ENCODE measurements at places on chromosomes 2 and 18.

DNA sequence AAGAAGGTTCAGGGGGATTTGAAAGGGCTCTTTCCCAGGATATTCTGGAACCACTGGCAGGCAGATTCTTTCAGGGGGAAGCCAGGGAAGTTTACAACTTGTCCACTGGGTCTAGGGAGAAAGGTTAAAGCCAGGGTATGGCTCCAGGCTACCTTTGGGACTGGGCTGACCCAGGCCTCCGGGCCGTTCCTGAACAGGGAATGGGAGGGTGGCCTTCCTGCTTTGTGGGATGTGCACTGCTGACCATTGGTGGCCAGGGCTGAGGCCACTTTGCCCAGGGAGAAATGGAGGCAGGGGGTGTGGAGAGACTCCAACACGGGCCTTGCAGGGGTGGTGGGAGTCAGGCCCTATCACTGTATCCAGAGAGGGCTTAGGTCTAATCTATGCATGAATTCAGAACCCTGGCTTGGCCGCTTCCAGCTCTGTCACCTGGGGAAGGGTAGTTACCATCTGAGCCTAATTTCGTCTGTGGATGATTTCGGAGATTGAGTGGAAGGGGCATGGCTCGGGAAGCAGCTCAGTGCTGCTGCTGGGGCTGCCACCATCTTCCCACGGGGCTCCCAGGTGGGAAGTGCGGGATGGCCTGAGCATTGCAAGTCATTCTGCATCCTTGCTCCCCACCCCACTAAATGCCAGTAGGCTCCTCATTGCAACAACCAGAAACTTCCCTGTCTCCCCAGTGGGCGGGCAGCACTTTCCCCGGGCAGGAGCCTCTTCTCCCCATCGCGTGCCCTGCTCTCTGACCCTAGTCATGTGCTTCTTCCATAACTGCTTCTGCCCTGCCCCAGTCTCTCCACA, 57.1 kb upstream of the OTOF start:
- no peak for DNase-seq

DNA sequence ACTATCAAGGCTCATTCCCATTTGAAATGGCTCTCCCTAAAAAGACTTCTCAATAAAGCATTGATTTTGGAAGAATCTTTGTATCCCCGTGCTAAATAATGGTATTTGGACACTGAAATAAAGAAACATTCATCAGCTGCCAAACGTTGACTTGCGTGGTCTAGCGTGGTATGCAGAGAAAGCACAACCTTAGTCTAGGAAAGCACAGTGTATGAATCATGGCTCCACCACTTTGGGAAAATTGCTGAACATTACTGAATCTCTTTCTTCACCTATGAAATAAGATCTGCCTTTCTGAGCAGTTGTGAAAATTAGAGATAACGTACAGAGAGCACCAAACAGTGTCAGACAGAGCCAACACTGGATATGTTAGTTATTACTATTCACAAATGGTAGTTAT, 353.9 kb downstream of the SS18 start:
- no peak for DNase-seq

- no peak for DNase-seq
Observed at GRCh38 chr2:150110548-150110947, 376.9 kb downstream of the RND3 start.

DNA sequence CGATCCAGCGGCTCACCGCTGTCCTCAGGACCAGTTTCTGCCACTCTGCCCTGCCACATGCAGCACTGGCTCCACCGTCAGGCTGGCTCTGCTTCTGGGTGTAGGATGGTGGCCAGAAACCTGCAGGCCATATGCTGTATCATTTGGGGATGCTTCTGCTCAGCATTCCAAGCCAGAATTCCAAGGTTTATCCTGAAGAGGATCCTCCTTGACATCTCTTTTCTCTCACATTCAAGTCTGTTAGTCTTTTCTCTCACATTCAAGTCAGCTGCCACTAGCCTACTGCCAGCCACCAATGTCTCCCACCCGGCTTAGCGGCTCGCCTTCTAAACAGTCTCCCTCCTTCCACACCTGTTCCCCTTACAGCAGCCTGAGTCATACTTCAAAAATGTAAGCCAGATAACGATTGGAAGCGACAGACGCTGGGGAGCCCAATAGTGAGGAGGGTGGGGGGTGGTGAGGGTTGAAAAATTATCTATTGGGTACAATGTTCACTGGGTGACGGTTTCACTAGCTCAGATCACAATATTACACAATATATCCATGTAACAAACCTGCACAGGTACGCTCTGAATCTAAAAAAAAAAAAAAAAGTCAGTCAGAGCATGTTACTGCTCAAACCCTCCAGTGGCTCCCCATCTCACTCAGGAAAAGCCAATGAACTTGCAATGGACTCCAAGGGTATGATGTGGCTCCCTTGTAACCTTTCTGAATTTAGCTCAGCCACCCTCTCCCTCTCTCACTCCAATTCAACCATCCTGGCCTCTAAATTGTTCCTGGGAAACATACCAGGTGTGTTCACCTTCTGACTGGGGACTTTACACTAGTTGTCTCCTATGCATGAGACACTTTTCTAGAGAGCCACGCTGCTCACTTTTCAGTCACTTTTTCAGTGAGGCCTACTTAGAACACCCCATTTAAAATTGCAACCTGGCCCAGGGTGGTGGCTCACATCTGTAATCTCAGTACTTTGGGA, 38.8 kb upstream of the SP3 start:
- DNase-seq: no peak

GRCh38 chr2:10022966-10023662, 20.2 kb upstream of the KLF11 start:
- no peak for DNase-seq

- DNase-seq: no peak
Observed at GRCh38 chr2:79782576-79783452, 270.0 kb downstream of the CTNNA2 start.

Data from iris pigment epithelial cell (primary cell).